ENCODE measurements at places on chromosomes 12 and 14.

DNA sequence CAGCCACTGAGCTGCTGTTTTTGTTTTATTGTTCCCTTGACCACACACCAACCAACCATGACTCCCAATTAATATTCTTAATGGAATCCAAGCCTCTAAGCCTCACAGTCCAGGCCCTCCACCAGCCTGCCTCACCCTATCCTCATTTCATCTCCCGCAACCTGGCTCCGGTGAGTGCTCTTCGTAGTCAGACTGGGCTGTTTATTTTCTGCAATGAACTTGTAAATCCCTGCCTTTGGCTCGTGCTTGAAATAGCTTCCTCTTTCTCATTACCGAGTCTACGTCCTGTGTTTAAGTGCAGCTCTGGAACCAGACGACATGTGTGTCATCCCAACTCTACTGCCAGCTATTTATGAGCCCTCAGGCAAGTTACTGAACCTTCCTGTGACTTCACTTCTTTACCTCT, 12.4 kb upstream of the ETFBKMT start:
- DNase-seq = peak; percentile 47

- no peak for DNase-seq
Measured at GRCh38 chr12:79569679-79570078, 121.1 kb downstream of the PAWR start.

DNA sequence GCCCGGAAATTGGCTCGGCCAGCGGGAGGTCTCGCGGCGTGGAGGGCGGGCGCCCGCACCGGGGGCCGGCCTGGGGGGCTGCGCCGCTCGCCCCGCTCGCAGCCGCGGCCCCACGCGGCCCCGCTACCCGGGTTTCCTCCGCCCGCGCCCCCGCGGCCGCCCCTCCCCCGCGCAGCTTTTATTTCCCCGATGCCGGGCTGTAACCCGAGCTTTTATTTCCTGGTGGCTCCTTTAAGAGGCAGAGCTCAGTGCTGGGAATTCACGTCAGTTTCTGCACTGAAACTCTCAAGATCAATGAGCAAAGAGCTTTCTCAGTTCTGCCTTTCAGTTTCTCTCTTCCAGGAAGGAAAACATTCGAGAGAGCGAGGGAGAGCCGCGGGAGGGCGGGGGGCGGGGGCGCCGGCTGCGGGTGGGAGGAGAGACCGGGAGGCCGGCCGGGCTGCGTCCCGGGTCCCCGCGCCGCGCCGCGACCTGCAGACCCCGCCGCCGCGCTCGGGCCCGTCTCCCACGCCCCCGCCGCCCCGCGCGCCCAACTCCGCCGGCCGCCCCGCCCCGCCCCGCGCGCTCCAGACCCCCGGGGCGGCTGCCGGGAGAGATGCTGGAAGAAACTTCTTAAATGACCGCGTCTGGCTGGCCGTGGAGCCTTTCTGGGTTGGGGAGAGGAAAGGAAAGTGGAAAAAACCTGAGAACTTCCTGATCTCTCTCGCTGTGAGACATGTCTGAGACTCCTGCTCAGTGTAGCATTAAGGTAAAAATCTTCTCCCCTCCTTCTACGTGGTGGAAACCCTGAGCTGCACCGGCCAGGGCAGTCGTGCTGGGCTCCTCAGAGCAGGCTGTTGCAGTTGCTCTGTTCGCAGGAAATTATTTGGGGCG, at the start of gene ETV6:
ETV6 (plus strand) TSS at position 262 of the 873 bp plus-strand sequence; CDS start at position 716, 454 bp downstream.
- DNase-seq = peak; percentile 92

DNA sequence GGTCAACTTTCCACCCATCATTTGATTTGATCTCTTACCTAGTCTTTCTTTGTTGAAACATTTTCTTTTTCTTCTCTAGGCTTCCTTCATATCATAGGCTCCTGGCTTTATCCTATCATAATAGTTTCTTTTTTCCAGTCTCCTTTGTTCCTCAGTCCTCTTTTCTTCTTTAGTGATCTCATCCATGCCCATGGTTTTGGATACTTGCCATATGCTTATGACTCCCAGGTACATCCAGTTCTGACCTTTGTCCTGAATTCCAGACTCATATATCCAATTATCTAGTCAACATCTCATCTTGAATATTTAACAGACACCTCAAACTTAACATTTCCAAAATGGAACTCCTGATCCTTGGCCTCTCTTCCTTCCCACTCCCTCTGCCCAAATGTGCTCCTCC, 36.1 kb upstream of the KRAS start:
- no peak for DNase-seq

- no peak for DNase-seq
Measured at GRCh38 chr14:61219673-61220072, 61.5 kb downstream of the TMEM30B start.

- DNase-seq = peak; percentile 74
Measured at GRCh38 chr12:53205747-53206419, 1.2 kb downstream of the ITGB7 start.

DNA sequence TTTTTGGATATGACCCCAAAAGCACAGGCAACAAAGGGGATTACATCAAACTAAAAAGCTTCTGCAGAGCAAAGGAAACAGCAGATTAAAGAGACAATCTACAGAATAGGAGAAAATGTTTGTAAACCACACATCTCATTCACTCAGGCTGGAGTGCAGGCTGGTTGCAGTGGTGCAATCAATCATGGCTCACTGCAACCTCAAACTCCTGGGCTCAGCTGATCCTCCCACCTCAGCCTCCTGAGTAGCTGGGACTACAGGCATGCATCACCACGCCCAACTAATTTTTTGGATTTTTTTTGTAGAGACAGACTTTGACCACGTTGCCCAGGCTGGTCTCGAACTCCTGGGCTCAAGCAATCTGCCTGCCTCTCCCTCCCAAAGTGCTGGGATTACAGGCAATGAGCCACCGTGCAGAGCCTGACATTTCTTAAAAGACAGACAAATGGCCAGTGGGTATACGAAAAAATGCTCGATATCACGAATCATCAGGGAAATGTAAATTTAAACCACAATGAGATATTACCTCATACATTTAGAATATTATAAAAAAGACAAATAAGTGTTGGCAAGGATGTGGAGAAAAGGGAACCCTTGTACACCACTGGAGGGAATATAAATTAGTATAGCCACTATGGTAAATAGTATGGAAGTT, 9.8 kb downstream of the NCKAP5L start:
- DNase-seq = no peak

GRCh38 chr12:105315726-105316125, 14.8 kb upstream of the C12orf75 start:
- no peak for DNase-seq

GRCh38 chr12:31813305-31813704, 84.5 kb upstream of the AMN1 start:
- no peak for DNase-seq

DNA sequence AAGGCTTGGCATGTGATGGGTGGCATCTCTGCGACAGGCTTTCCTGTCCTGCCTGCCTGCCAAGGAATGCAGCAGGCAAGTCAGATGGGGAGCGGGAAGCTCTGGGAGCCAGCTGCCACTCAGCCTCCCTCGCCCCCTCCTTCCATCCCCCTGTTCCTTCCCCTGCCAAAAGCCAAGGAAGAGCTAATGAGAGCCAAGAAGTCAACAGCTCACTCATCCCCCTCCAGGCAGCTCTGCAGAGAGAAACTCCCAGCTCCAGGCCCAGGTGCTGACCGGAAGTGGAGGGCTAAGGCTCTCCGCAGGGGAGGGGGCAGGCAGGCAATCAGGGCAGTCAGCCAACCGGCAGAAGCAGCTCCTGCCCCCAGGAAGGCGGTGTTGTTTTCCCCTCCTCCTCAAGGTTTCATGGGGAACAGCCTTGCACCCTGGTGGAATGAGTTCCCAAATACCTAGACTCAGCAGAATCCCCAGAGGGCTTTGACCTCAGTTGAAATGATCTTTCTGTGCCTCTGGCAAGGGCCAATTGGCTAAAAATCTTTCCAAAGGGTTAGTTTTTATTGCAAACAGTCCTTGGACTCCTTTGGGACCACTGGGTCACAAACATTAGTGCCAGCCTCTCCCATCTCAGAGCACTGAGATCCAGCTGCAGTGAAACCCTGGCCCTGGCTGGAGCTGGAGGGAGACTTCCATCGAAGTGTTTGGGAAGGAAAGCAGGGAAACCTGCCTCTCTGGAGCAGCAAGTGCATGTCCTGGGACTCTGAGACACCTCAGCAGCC, 349.1 kb downstream of the DPF3 start:
- DNase-seq = no peak

DNA sequence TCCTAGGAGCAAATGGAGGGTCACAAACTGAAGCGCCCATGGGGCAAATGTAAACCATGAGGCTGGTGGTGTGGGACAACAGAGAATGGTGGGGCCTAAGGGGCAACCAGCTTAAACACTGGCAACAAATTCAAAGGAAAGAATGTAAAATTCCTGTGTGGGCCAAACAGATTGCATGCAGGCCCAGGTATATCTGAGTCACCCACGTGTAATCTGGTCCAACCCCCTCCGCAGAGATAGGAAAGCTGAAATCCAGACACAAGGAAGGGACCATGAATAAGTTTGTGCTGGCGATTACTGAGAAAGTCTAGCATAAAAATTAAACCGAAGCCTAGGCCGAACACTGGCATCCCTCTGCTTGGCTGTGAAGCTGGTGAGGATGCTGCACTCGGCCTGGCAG, 71.6 kb downstream of the ITPK1 start:
- DNase-seq = no peak

DNA sequence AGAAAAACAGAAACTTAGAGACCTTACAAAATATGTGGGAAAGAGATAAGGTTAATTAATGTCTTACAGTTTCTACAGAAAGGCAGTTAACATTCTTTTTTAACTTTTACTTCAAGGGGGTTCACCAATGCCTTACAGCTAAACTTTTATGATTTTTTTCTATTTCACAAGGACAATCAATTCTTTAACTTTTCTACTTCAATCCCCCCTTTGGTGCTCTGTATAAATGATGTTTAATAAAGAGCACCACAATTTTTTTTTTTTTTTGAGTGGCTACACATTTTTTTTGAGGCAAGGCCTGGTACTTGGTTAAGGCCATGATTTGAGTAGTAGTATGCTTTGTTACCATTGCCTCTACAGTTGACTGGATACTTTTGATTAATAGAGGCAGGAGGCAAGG, 279.6 kb downstream of the PRKD1 start:
- no peak for DNase-seq

- no peak for DNase-seq
Measured at GRCh38 chr12:88958946-88959345, 378.7 kb upstream of the KITLG start.

GRCh38 chr12:96445691-96446583, 43.4 kb upstream of the CFAP54 start:
- peak; percentile 65 for DNase-seq

DNA sequence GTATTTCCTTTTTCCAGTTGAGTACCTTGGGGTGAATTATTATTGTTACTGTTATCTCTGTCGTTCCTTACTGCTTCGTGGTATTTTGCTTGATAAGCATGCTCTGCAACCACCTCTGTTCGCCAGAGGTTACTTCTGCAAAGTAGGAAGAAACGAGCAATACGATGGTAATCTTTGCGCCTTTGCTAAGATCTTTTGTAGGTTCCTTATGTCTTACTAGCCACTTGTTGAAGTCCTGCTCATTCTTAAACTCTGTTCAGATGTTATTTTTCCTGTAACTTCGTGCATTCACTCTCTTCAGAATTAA, 729 bp upstream of the M6PR start:
- no peak for DNase-seq

DNA sequence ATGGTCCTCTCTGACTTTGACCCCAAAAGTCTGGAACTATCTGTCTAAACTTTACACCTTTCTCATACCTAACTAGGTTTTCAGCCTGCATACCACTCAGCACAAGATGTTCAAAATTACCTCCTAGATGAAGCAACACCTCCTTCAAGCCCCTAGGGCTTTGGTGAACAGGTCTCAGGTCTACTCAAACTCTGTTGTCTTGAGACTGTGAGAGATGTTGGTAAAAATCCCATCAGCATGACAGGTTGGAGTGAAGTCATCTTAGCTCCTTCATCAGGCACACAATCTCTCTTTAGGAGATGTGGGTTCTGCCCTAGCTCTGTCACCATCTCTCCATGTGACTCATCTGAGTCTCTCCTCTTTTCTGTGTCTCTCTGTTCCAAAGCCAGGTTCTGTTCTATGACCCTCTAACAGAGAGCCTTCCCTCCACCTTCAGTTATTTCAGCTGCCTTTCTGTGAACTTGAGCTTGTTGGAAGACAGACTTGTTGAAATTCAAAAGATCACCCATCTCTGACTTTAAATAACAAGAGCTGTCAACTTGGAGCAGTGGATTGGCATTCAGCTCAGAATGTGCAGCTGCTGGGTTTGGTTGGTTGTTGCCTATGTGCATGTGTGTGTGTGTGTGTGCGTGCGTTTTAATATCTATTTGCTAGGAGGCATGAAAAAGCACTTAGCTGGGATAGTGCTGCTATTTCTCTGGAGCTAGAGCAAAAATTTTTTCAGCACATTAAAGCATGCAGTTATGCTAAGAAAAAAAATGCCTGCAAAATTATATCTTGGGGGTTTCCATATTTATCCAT, 130.7 kb downstream of the CRACR2A start:
- no peak for DNase-seq

- no peak for DNase-seq
Measured at GRCh38 chr14:58797010-58797429, 159.3 kb downstream of the DACT1 start.

GRCh38 chr12:19263672-19264071, 134.1 kb downstream of the PLEKHA5 start:
- no peak for DNase-seq

- peak; percentile 50 for DNase-seq
Measured at GRCh38 chr12:126747530-126748149, 1519.3 kb upstream of the TMEM132C start.

DNA sequence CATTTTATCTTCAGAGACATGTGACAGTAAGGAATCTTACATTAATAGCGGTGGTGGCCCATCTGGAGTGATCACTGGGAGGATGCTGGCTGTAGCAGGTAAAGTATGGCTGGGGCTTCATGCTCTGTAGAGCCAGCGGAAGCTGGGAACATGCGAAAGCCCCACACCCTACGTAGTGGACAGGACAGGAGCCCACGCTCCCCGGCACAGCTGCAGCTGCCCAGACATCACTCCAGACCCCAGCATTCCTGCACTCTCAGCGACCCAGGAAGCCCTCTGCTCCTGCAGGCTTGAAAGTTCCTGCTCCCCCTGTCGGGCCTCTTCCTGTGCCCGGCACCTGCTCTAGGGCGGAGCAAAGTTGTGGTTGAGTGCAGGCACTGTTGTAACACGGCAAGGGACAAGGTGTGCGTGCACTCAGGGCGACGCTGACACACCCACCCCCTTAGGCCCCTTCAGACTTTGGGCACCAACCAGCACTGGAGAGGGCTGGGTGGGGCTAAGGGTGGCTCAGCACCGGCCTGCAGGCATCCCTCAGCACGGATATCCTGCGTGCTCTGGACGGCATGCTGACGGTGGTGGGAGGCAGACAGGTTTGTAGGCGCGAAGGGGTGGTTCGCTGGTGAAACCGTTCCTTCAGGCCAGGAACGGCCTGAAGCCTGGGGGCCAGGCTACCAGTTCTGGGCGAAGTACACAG, 568.3 kb downstream of the FSCB start:
- no peak for DNase-seq

DNA sequence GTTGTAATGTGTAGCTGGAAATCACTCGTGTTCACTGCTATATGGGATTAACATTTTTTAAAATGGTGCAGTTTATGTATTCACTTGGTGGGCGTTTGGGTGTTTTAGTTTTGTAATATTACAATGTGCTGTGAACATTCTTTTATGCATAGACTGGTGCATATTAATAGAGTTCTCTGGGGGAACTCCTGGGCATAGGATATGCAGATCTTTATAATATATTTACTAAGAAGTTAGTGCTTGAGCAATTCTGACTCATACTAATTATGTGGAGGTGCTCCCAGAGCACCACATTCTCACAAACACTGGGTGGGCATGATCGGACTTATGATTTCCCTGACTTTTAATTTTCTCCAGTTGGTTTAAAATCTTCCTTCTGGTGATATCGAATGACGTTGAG, 342.3 kb downstream of the PDZRN4 start:
- DNase-seq = no peak
